ENCODE measurements at places on chromosomes 6 and 20.

DNA sequence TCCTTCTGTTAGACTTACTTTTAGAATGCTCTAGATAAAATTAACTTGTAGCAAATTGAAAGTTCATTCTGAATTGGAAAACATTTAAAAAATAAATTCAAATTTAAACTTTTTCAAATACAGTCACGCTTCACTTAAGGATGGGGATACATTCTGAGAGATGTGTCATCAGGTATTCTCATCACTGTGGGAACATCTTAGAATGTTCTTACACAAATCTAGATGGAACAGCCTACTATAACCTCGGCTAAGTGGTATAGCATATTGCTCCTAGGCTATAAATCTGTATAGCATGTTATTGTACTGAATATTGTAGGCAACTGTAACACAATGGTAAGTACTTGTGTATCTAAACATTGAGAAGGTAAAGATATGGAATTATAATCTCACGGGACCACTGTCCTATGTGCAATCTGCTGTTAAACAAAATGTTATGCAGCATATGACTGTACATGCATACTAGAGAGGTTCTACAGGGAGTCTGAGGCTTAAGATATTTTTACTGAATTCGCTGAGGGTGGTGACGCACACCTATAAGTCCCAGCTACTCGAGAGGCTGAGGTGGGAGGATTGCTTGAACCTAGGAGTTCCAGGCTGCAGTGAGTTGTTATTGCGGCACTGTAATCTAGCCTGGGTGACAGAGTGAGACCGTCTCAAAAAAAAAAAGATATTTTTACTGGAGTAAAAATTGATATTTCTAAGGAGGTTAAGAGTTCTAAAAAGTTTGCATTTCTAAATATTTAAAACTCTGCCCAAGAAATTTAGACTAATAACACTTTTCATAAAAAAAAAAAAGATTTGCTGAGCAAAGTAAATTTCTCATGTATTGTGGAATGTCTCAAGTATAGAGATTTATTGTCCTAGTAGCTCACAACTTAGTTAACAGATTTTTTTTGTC lies 87.3 kb upstream of the TULP1 start:
- peak; percentile 9 for DNase-seq

DNA sequence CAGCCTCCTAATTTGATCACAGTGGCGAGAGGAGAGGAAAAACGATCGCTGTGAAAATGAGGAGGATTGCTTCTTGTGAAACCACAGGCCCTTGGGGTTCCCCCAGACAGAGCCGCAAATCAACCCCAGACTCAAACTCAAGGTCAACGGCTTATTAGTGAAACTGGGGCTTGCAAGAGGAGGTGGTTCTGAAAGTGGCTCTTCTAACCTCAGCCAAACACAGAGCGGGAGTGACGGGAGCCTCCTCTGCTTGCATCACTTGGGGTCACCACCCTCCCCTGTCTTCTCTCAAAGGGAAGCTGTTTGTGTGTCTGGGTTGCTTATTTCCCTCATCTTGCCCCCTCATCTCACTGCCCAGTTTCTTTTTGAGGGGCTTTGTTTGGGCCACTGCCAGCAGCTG lies 28.7 kb downstream of the SAYSD1 start:
- DNase-seq = no peak

GRCh38 chr6:46011188-46012085 lies 4.2 kb downstream of the CLIC5 start:
- peak; percentile 5 for DNase-seq

- DNase-seq = peak; percentile 54
Observed at GRCh38 chr6:113591896-113592827, 265.0 kb upstream of the MARCKS start.

DNA sequence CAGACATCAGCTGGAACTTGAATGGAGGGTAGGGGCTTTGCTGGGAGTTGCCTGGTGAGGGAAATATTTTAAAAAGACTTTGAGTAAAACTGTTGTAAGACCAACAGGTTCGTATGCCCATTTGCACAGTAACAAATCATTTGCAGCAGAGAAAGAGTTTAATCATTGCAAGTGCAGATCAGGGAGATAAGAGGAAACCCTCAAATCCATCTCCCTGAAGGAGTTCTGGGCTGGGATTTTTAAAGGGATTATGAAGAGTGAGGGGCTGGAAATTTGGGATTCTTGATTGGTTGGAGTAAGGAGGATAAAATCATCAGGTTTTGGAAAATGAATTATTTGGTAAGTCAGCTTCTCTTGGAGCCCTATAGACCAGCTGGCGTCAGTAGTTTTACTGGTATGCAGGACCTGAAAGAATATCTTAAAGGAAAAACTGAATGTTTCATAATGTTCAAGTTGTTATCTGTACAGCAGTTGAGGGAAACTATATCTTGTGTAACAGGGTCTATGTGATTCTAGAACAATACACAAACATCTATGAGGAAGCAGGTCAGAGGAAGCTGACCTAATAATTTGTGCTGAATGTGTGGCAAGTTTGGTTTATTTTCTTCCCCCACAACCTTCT lies 295.5 kb downstream of the PLCB1 start:
- peak; percentile 29 for DNase-seq

DNA sequence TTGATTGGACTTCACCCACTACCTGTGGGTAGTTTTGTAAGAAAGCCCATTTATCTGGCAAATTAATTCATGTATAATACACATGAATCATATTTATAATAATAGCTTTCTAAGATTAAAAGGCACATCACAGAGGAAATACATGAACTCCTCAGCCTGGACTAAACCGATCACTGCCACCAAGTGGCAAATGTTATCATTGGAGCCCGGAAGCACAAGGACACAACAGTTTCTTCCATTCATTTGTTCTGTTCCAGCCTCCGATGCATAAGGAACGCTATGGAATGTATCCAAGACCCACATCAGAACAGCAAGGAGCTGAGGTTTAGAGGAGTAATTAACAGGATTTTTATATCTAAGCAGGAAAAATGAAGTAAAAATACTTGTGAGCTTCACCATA lies 13.9 kb upstream of the IPCEF1 start:
- DNase-seq = peak; percentile 48

DNA sequence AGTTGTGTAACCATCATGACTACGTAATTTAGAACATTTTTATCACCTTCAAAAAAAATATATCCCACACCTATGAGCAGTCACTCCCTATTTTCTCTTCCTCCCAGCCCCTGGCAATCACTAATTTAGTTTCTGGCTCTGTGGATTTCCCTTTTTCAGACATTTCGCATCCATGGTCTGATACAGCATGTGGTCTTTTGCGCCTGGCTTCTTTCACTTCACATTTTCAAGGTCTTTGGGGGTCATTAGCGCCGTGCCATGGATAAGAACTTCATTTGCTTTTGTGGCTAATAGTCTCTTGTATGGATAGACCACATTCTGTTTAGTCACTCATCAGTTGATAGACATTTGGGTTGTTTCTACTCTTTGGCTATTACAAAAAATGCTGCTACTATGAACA lies 44.9 kb upstream of the DUSP22 start:
- DNase-seq = no peak

DNA sequence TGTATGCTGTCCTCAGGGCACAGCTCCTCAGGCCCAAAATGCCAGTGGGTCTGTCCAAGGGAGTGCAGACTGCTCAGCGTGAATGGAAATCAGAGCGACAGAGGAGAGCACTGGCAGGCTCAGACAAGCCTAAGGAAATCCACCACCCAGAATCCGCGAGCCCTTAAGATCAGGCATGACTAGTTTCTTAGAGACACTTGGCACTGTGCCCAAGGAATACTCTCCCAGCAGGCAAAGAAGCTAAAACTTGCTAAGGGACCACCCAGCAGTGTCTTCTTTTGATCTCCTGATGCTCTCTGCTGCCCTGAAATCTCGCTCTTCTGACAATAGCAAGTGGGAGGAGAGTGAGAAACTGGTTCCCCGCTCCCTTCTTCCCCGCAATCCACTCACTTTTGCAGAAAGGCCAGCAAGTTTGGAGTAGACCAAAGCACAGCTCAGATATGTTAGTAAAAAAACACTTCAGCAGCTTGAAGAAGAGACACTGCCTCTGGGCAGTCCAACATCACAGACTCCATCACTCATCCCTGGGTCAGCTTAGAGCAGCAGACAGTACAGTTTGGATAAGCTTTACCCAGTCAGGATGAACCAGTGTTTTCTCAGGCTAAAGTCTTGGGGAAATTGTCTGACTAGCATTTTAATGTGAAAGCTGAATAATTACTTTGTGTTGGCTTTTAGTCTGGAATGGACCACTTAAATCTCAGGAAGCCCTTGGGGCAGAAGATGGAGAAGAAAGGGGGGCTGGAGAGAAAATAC lies 32.4 kb downstream of the TRAF3IP2 start:
- DNase-seq = no peak

DNA sequence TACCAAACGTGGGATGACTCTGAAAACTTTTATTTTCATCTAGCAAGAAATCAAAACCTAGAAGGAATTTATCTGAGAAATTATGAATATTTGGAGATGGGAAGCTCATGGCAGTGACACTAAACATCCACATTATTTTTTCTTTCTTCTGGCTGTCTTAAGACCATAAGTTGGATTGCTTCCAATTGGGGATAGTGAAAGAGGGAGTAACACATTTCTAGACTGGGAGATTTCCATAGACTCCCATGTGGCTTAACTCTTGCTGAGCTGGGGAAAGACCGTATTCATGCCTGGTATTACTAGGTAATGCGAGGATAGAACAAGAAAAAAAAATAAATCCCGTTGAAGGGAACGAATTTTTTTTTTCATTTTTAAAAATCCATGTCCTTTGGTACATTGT lies 120.0 kb downstream of the UTRN start:
- no peak for DNase-seq

- DNase-seq = no peak
Observed at GRCh38 chr6:159513914-159514313, 179.1 kb downstream of the SOD2 start.

GRCh38 chr6:44034391-44034861 lies 92.8 kb downstream of the MRPL14 start:
- no peak for DNase-seq

DNA sequence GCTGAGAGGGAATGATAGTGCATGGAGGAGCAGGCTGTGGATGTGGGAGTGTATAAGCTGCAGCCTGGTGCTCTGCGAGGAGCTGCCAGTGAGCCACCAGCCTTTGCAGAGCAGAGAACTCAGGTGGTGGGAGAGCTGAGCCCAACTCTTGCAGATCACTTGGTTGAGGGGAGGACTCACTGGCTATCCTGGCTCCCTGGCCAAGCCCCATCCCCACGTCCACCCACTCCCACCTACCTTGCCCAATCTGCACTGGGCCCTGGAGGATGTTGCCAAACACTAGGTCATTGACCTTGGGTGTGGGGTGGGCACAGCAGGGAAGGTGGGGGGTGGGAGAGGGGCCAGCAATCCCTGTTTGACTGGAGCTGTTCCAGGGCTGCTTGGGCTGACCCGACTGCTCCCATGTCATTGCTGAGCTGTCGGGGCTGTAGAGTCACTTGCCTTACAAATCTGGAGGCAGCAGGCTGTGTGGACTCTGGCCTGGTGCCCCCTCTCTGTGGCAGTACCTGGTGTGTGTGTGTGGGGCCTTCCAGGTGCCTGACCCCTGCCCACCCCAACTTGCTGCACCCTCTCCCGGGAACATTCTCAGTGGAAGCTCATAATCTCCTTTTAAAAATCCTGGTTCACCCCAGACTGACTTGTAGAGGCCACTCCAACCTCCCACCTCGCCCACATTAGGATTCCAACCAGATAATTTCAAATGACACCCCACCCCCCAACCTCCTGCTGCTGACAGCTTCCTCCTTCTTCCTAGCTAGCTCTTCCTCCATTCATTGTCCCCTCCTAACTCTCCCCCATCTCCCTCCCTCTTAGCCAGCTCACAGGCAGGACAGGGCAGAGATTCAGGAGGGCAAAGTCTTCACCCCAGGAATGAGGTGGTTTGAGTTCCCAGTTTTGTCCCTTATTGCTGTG lies 162.3 kb downstream of the MRPL14 start:
- DNase-seq = no peak

- peak; percentile 25 for DNase-seq
Observed at GRCh38 chr20:44083220-44083933, 103.6 kb downstream of the JPH2 start.

GRCh38 chr20:17457079-17457478 lies 74.1 kb downstream of the BFSP1 start:
- DNase-seq = no peak

DNA sequence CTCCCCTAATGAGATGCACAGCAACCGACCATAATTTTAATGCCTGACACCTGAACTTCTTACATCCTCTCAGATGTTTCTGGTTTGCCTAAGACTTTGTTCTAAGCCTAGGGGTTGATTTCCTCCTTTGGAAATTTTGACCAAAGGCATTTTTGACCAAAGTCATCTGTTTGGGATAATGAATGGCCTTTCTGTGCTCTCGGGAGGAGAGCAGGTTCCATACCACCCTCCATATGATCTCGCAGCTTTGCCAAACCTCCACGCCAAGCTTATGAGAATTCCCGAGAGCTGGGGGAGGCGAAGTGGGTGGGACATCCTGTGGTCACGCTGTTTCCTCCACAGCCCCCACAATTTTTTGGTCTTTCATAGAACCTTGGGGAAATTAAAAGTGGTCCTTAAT lies 91.7 kb downstream of the SCML4 start:
- DNase-seq = no peak

DNA sequence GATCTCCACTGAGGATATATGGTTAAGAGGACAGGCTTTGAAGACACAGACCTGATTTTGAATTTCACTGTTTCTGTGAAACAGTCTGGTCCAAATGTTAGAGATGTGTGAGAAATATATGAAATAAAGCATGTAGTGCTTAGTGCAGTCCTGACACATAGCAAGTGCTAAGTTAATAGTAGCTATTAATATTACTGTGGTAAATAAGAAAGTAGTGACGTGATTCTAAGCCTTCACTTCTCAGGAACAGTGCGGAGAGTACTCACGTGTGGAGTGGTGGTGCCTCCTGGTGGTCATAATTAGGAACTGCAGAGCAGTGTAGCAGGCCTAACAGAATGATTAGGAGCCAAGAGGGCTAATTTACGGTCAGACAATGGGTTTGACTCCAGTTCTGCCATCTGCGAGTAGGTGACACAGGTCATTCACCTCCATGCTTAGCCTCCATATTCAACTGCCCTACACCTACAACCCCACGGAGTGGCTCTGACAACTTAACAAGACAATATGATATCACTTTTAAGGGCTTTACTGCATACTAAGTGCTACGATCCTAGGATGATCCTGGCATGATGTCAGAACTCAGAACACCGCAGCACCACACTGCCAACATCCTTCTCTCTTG lies 106.2 kb downstream of the JPH2 start:
- peak; percentile 76 for DNase-seq

DNA sequence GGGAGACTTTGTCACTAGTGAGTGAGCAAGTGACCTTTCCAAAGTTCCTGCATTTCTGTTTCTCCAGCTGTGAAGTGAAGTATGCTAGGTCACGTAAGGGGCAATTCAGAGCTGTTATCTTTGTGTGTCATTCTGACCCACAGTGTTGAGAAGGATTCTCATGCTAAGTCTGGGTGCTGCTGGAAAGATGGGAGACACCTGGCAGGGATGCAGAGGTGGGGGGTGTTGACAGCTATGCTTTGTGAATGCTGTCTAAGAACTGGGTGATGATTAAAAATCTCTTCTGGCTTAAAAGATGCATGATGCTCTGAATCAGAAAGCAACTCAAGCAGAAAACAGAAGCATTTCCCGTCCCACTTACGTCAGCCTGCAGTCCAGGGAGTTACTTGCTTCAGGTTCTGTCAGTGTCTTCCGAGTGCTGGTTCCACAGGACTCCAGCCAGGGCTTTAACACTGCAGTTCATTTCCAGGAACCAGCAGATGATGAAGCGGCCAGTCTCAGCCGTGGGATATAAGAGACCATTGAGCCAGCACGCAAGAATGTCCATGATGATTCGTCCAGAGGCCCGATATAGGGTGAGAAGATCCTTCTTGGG lies 30.9 kb upstream of the ASXL1 start:
- peak; percentile 77 for DNase-seq

GRCh38 chr6:112606656-112607435 lies 259.7 kb downstream of the RFPL4B start:
- no peak for DNase-seq

- DNase-seq = peak; percentile 2
Observed at GRCh38 chr6:9437836-9438235, 977.0 kb downstream of the TFAP2A start.
